Naive thymus-derived CD4-positive, alpha-beta T cell (primary cell): ENCODE measurements at places on chromosomes 6 and 20. TPM values are rescaled to one million over a fixed set of nuclear protein-coding genes. Genes with fewer than 3 reads are reported as not detected.

Gene TRIM15
- polyA plus RNA-seq: not detected

Gene TGM3
- not detected for polyA plus RNA-seq

Gene MAFB
- not detected for polyA plus RNA-seq

Gene CLIC5
- polyA plus RNA-seq: 0.45 TPM

Gene MACROD2
- not detected for polyA plus RNA-seq
